Naive B cell (primary cell): ENCODE measurements at places on chromosomes 11 and 22. TPM values are rescaled to one million over a fixed set of nuclear protein-coding genes. Genes with fewer than 3 reads are reported as not detected.

DNA sequence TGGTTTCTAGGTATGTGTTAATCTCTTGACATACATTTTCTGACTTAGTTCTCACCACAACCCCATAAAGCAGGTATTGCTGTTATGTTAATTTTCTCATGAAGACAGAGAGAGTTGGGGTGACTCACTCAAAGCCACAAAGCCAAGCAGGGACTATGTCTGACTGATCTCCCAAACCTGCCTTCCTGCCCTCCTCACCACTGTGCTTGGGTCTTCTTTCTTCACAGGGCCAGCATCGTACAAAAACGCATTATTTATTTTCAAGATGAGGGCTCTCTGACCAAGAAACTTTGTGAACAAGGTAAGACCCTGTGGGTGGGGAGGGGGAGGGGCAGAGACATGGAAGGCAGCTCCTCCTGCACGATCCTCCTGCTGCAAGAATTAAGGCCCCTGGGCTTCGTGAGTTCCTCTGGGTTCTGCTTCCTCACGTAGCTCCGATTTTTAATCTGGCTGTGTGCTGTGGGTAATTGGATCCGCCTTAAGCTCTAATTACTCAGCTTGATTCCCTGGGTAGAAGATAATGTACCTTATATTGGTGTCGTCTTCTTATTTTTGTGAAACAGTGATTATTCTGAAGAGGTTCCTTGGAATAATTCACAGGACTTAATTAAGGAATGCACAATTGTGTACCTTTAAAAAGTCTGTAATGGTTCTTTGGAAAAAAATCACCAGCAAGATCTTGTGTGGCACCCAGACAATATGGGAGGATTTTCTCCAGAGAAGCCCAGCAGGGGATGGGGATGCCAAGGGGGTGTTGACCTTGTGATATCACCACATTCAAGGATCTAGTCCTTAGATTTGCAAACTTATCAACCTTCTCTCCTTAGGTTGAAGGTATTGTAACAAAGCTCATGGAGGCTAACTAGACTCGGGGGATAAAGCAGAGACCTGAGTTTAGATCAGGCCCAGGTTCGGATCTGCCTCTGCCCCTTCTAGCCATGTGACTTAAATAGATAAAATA lies 112.9 kb downstream of the SPON1 start:
- DNase-seq, result no peak

GRCh38 chr11:57071829-57072228 lies 83.1 kb downstream of the OR5AK2 start:
- no peak for DNase-seq

DNA sequence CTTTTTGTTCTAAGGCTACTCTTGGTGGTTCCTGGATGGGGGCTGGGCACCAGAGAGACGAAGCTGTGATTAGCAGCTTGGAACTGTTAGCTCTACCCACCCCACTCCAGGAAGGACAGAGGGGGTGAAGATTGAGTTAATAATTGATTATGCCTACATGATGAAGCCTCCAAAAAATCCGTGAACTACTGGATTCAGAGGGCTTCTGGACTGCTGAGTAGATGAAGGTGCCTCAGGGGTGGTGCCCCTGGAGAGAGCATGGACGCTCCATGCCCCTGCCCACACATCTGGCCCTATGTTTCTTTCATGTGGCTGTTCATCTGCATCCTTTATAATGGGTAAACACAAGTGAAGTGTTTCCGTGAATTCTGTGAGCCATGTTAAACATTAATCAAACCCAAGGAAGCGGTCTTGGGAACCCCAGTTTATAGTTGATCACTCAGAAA lies 47.3 kb upstream of the CYP2D6 start:
- DNase-seq, result no peak

DNA sequence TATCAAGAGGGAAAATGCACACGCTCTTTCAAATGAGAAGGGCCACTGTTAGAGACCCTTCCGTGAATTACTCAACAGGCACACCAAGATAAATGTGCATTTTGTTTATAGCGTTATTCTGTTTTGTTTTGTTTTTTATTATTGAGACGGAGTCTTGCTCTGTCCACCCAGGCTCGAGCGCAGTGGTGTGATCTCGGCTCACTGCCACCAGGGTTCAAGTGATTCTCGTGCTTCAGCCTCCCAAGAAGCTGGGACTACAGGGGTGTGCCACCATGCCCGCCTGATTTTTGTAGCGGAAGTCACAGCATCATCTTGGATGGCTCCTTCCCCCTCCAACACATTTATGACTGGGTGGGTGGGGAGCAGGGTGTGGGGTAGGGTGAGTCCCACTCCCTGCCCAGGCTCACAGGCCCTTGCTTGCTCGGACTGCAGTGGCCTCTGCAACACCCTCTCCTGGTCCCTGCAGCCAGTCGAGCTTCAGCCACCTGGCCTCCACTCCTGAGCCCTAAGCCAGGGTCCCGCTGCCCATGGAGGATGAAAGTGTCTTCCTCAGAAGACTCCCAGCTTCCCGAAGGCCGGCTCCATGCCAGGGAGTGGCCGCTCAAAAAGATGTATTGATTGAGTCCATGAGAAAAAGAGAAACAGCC lies 68.0 kb downstream of the RTL6 start:
- no peak for DNase-seq

- no peak for DNase-seq
These were observed 3.0 kb upstream of the SEC14L3 start for GRCh38 chr22:30474683-30475424.

The PANX3 gene
- not detected for polyA plus RNA-seq

The UBQLN3 gene
- not detected for polyA plus RNA-seq
